Central memory CD8-positive, alpha-beta T cell (primary cell): ENCODE measurements at places on chromosomes 13 and 19.

DNA sequence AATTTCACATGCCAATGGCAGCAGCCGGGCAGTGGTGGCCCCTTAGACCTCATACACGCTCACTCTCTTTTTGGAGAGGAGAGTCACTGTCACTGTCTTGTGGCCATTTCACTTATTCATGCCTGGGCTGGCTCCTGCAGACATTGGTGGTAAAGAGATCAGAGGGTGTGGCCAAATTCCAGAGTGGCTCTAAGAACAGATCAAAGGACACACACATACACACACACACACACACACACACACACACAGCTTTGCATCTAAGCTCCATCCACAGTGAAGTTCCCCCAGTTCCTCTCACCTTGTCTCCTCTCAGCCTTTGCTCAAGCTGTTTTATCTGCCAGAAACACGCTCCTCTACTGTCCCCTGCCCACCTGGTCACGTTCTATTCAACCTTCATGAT lies 46.5 kb upstream of the KPNA3 start:
- no peak for DNase-seq

GRCh38 chr13:23776698-23777574 lies 112.3 kb downstream of the MIPEP start:
- DNase-seq, result no peak

DNA sequence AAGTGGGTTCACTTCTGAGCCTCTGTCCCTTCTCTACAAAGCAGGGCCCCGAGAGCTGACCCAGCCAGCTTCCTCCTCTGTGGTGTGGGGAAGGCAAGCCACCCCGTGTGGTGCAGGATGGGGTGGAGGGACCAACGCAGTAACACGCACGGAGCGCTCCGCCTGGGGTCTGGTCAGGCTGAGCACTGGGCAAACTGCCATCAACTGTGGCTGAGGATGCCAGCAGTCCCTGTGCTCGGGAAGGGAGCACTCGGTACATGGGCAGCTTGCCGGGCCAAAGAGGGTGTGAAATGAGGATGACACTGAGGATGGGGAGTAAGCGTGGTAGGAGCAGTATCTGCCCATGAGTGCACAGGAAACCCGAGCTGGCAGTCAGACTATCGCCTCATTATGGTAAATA lies 7.6 kb upstream of the GMIP start:
- no peak for DNase-seq

DNA sequence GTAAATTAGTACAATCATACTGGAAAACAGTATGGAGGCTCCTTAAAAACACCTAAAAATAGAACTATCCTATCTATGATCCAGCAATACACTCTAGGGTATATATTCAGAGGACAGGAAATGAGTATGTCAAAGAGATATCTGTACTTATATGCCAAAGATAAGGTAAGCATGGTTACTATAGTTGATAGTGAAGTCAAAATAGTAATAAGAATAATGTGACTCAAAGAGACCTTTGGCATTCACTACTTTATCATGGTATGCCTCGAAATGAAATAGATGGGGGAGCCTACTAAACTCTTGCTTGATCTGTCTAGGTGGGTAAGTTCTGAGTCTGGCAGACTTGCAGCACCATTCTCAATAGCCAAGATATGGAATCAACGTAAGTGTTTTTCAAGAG lies 30.3 kb downstream of the FXYD5 start:
- DNase-seq, result no peak

GRCh38 chr19:23075031-23075733 lies 41.6 kb upstream of the ZNF730 start:
- no peak for DNase-seq

- DNase-seq, result no peak
These were observed 35.7 kb upstream of the TPM4 start for GRCh38 chr19:16040642-16041041.

DNA sequence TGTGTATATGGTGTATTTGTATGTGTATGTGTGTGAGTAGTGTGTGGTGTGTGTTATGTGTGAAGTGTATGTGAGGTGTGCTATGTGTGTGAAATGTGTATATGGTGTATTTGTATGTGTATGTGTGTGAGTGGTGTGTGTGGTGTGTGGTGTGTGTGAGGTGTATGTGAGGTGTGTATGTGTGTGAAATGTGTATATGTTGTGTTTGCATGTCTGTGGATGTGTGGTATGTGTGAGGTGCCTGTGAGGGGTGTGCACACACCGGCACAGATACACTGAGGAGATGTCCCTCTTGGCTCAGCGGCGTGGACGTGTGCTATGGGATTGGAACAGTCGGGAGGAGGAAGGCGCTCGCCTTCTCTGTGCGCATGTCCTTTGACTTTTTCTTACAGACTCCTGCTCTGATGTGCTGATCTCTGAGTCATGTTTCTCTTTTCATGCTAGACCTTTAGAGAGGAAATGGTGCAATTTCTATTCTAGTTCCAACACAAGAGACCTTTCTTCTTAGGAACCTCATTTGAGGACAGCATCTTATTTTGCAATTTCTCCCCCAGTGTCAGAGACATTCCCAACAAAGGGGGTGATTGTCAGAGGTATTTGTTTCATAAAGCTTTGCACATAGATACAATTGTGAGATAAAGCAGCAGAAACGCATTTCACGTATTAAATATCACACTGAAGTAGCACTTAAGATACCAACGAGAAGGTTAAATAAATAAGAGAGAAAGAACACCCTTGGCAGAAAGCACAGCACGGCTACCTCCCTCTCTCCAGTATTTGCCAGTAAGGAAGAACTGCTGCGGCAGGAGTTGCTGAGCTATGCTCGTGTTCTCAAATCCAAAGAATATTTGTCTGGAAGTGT lies 11.3 kb upstream of the TNFRSF19 start:
- DNase-seq, result no peak

- no peak for DNase-seq
These were observed 8.7 kb downstream of the FIZ1 start for GRCh38 chr19:55590617-55591016.

DNA sequence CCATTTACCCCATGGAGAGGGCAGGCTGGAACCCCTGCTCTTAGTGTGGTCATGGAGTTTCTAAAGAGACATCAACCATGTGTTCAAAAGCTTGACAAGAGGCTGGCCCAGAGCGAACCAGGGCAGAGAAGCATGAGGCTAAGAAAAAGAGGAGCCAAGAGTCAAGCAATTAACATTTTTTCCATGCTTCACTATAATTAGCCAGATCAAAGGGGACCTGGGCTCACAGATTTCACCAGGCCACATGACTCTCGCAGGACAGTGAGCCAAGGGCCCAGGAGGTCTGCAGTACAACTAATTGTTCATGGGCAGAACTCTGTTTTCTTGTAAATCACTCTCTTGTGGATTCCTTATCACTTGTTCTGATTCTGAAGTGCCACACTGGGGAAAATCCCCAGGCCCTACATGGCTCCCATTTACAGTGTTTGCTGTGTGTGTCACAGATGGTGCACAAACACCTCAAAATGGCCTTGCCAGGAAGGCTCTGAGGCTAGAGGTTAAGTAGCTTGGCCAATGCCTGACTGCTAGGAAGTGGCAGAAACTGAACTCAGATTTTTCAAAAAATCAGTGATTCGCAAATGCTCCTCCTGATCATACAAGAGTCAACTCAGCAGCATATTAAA lies 101.2 kb downstream of the LHFPL6 start:
- no peak for DNase-seq

DNA sequence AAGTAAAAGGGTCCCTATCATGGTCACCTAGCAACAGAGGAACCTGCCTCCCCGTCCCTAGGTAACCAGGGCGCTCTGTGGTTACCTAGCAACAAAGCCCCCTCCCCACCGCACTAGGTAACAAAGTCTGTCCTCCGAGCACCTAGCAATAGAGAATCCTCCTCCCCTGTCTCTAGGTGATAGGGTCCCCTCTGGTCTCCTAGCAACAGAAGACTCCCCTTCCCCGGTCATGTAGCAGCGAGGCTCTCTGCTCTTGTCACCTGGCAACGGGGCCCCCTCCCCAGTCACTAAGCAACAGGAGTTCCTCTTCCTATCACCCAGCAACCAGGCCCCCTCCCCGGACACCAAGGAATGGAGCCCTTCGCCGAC lies 307 bp downstream of the JOSD2 start:
- DNase-seq, result no peak

DNA sequence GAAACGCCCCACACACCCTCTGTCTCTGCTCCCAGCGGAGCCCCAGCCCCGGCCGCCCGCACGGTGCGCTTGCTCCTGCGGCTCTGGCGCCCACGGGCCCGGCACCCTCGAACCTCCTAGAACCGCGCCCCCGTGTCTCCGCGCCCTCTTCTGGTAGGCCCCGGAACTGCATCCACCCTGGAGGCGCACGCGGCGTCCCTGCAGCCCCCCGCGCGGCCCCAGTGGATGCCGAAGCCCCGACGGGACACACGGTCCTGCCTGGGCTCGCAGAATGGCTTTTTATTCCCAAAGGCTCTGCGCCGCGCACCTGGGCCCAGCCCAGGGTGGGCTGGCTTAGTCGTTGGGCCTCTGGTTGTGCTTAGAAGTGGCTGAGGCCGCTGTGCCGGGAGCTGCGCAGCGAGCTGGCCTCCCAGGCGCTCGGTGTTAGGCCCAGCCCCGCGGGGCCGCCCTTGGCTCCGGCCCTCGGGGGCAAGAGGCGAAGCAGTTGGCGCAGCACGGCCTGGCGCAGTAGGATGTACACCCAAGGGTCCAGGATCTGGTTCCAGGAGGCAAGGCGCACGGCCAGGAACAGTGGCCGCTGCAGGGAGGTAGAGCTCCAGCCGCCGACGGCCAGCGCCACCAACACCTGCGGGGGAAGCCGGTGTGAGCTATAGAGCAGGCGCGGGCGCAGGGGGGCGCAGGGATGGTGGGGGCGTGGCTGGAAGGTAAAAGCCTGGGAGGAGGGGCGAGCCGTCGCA lies 2.8 kb downstream of the PTGER1 start:
- DNase-seq, result peak; percentile 92

- DNase-seq, result no peak
These were observed 4.1 kb upstream of the KLF5 start for GRCh38 chr13:73054712-73055111.

GRCh38 chr13:35165205-35165604 lies 223.1 kb downstream of the NBEA start:
- DNase-seq, result no peak

- DNase-seq, result no peak
These were observed 30.1 kb upstream of the USP12 start for GRCh38 chr13:27201661-27202060.

GRCh38 chr19:33118643-33119042 lies 13.3 kb upstream of the WDR88 start:
- DNase-seq, result no peak

DNA sequence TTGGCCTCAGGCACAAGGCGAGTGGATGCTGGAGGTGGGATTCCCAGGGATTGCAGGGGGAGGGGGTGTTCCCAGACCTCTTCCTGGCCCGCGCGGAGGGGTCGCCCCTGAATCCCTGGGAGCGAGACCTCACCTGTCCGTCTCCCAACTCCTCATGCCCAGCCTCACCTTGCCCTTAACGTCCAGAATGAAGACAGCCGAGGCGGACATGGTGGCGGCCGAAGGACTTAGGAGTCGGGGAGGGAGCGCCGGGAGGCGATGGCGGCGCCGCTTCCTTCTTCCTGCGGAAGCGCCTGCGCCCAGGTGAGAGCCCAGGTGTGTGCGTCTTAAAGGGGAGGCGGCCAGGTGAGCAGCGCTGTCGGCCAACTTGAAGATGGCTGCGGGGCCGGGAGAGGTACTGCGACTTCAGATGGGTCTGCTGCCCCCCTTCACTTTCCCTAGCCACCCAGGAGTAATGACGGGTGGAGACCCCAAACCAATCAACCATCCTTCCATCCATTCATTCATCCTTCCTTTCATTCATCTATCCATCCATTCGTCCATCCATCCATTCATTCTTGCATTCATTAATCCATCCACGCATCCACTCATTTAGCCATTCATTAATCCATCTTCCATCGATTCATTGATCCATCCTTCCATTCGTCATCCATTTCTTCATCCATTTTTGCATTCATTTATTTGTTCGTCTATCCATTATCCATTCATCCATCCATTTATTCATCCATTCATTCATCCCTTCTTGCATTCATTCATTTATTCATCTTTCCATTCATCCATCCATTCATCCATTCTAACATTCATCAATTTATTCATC lies at the start of gene AP1M2:
Gene AP1M2 (minus strand): TSS at position 291 of the 817 bp plus-strand sequence. CDS start 81 bp downstream, at position 210.
- DNase-seq, result no peak

- DNase-seq, result no peak
These were observed 8.8 kb upstream of the GARIN5A start for GRCh38 chr19:50485284-50485955.

DNA sequence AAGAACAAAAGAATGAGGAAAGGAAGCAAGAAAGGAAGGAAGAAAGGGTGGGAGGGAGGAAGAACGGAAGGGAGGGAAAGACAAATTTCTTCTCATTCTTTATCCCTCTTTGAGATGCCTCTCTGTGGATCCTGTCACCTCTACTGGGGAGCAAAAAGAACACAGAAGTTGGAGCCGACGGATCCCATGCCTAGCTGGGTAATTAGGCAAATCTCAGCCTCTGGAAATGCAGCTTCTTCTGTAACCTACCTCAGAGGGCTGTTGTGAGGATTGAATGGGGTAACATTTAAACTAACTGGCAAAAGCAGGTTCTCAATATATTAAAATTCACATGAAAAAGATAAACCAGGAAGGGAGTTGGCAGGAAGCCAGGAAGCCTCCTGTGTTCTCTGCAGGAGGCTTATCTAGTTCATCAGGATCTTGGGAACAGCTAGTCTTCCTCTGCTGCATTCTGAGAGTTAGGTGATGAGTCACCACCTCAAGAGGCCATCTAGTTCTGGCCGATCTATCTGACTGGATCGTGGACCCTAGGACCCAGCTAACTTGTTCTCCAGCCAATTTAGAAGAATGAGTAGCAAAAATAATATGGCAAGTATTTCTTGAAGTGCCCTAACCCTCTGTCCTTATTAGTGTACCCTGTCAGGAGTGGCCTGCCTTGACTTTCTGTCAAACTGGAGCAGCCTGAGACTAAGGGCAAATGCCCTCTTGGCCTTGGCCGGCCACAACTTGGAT lies 15.2 kb upstream of the CPB2 start:
- DNase-seq, result no peak

- no peak for DNase-seq
These were observed 37.4 kb downstream of the DOCK9 start for GRCh38 chr13:98940325-98941001.

DNA sequence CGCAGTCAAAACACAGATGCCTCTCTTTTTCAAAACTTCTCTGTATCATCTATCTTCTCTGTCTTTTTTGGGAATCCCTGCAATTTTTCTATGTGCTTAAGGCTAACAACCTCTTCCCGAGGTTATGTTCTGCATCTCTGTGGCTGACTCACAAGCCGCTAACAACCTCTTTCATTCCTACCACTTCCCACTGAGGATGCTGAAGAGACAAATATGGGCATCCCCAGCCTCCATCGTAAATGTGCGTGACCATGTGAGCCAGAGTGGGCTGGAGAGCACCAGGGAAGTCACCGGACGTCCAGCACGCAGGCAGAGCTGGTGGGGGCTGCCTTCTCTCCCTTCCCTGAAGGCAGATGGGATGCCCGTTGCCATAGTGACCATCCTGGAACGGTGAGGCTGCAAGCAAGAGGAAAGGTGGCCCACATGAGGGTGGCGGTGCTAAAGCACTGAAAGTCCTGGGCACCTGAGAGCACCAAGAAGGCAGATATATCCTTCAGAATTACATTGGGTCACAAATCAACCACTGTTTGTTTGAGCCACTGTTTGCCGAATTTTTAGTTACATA lies 122.8 kb downstream of the SHISA2 start:
- DNase-seq, result no peak
